ENCODE measurements at places on chromosomes 11 and 22.

GRCh38 chr22:38432264-38432663, 22.7 kb downstream of the KCNJ4 start:
- DNase-seq, result no peak

DNA sequence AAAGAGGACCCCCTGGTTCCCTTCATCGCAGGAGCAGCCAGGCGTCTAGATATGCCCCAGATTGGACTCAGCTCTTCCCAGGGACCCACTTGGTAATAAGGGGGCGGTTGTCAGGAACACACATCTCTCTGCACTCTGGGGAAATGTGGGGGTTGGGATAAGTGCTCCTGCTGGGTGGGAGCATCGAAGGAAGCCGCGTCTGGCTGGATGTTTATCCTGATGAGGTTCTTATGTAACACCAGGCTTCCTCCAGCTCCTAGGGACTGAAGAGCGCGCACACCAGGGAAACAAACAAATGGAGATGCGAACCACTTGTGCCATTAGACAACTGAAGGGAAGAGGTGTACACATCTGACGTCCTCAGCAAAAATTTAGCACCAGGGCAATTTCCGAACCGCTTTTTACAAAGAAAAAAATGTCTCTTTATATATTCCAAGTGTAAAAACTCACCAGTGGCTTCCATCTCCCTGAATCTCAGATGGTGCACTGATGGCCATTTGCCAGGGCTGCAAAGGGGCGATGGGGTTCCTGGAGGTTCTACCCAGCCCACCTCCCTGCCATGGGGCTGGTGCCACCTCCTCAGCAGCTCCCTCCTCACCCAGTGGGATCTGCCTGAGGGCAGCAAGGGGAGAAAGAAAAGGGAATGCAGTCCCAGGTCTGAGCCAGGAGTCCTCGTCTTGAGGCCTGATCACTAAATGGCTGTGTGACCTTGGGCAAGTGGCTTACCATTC, 89.4 kb downstream of the PKNOX2 start:
- no peak for DNase-seq

- peak; percentile 86 for DNase-seq
These were observed 288.8 kb downstream of the CASP12 start for GRCh38 chr11:104609311-104610085.

GRCh38 chr11:3043315-3043871, 13.8 kb downstream of the CARS1 start:
- peak; percentile 32 for DNase-seq

GRCh38 chr22:17705951-17706900, 67.7 kb downstream of the BCL2L13 start:
- DNase-seq, result peak; percentile 95
